ENCODE measurements at places on chromosomes 6 and 20.

GRCh38 chr6:3031857-3032640 is 32.4 kb downstream of the NQO2 start:
- no peak for DNase-seq

GRCh38 chr6:82205930-82206392 is 41.6 kb downstream of the IBTK start:
- no peak for DNase-seq

GRCh38 chr6:159645640-159646039 is 47.4 kb downstream of the SOD2 start:
- DNase-seq, result no peak

DNA sequence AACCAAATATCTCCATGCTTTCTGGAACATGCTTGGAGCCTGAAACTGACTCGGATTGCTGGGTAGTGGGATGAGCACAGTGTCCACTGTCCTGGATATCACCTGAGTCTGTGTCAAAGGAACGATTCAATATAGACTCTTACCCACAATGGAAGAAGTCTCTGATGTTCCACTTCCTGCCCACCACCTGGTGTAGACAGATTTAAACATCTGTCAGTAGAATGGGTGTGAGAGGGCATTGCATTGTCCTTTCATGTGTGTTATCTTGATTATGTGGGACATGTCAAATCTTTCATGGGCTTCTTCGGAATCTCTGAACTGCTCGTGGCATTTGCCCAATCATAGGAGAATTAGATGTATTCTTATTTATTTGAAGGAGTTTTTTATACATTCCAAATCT is 20.8 kb downstream of the ULBP3 start:
- no peak for DNase-seq

GRCh38 chr6:53112404-53112803 is 36.2 kb downstream of the GCM1 start:
- DNase-seq, result no peak

DNA sequence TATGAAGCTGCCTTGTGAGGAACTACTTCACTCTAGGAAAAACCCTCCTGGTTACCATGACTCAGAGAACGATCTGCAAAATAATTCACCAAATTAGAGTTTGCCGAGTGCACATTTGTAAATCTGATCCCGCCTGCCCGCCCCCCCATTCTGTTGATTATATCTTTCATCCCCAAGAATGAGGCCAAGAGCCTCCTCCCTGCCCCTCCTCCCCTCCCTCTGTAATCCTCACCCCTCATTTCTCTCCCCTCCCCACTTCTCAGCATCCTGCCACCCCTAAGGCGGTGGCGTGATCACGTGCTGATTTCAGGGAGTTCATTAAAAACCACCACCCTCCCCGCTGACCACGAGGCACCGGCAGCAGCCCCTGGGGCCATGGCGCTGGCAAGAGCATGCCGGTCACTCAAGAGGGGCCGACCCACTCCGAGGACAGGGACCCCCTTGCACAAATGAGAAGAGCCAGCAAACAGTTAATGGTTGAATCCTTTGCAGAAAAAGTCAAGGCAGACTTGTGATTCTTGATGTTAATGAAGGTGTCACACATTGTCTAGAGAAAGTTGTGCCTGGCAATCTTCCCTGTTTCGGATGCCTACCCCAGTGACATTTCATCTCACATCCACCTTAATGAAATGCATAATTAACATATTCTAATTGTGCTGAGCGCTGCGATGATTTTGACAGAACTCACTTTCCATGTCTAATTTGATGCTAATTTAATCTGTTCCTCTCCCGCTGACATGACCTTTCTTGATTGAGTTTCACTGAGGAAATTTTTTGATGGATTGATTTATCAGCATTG is 247.9 kb downstream of the ZNF217 start:
- no peak for DNase-seq

GRCh38 chr20:7996898-7997297 is 22.7 kb downstream of the TMX4 start:
- DNase-seq, result no peak

DNA sequence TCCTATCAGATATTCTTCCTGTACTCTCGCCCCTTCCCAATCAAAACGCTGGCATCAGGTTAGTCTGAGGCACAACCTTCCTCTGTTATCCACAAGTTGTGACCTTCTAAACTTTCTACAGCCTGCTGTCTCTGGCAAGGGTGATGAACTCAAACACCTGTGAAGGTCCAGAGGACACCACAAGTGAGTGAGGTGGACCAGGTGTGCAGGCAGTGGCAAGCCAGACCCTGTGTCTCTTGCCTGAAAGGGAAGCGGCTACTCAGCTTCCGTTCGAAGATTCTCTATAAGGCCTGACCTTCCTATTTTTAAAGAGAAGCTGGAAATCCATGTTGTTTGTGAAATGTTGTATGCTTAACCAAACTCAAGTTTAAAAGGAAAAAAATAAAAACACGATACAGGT is 36.8 kb downstream of the GCM1 start:
- no peak for DNase-seq

- DNase-seq, result no peak
These were observed 165.6 kb upstream of the PRSS16 start for GRCh38 chr6:27081931-27082330.

GRCh38 chr6:44514576-44515193 is 127.2 kb downstream of the CDC5L start:
- no peak for DNase-seq

GRCh38 chr6:116971959-116972358 is 94.9 kb downstream of the RFX6 start:
- DNase-seq, result no peak

- no peak for DNase-seq
These were observed 4.1 kb upstream of the DLL1 start for GRCh38 chr6:170294813-170295509.

GRCh38 chr6:18260448-18261106 is 3.8 kb downstream of the DEK start:
- no peak for DNase-seq

GRCh38 chr20:38424401-38424800 is 10.7 kb downstream of the SNHG17 start:
- no peak for DNase-seq

DNA sequence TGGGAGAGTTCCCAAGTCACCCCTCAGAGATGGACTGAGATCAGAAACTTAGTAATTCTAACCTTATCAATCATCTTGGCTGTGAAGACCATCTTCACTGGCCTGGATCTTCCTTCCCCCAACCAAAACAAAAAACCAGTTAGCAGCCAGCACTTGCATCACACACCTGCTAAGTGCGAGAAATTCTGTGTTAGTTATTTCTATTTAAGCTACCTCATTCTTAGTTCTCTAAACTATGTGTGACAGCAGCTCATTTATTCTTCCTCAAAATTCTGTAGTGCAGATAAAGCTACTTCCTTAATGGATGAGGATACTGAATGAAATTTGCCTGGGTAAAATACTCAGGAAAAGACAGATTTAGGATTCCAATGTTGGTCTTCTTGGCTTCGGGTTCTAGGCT is 18.2 kb upstream of the TAGAP start:
- no peak for DNase-seq

DNA sequence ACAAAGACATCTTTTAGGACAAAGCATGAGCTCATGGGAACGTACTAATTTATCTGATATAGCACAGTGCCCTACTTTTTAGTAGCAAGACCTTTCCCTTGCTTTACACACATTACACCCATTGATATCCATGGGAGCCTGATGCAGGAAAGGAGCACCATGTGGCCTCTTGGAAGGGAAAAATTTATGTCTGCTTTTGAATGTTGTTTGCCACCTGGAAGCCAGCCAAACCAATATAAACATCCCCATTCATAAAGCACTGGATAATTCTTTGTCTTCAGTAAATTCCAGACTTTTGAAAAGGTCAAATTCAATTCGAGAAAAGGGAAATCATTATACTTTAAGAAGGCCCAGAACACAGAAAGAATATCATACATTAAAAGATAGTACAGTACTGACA is 152.3 kb upstream of the BEND6 start:
- no peak for DNase-seq

DNA sequence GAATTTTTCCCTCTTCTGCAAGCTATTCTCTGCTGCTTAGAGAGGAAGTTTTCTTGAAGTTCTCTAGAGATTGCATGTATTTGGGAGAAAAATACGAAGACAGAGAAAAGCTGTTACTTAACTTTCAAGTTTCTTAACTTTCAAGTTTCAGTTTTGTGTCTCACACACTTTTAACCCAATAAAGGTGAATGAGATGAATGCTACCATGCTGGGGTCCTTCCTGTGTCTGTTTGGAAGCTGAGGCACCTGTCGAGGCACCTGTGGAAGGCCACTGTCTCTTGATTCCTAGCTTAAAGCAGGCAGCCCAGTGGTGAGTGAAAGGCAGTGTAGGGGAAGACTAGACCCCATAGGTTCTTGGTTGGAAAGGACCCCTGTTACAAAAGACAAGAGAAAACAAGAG is 372.8 kb upstream of the JARID2 start:
- no peak for DNase-seq

DNA sequence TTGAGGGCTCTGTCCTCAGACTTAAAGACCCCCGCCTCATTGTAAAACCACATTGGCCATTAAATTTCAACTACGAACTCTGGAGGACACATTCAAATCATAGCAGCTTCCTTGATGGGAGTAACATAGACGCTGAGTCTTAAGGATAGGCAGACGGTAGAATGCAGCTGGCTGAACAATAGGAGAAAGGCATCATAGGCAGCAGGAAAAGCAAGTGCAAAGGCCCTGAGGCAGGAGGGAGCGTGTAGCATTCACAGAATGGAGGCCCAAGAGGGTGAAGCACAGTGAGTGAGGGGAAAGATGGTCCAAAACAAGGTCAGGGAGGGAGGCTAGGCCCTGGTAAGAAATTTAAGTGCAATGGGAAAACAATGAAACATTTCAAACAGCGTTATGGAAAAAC is 8.6 kb upstream of the PFDN4 start:
- DNase-seq, result no peak

DNA sequence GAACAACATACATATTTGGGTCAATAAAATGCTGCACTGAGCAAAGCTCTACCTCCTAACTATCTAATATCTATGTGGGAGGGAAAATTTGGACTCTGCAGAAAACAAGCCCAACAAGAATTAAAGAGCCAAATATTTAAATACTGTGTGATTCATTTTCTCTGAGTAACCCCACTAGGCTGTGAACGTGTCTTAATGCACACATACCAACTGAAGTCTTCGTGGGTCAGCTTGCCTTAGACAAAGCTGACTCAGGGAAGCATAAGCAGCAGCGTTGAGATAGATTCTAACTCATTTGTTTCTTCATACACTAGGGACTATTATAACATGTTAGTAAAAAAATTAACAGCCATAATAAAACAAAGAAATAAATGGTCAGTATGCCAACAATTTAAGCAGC is 114.3 kb downstream of the GJA1 start:
- no peak for DNase-seq

DNA sequence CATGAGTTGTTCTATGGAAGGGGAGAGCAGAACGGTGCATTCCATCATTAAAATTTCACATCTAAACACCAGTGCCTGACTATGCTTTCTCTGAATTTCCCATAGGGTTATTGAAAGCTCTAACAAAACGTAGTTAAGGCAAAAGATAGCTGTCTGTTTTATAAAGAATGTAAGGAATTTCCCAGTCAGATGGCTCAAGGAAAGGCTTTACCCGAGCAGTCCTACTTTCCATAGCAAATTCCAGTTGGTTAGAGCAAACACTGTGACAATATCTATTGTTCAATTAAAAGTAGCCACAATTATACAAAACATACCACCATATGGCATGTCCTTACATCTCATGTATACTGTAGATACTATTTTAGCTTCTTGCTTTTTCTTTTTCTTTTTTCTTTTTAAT is 1059.5 kb upstream of the FLRT3 start:
- no peak for DNase-seq

DNA sequence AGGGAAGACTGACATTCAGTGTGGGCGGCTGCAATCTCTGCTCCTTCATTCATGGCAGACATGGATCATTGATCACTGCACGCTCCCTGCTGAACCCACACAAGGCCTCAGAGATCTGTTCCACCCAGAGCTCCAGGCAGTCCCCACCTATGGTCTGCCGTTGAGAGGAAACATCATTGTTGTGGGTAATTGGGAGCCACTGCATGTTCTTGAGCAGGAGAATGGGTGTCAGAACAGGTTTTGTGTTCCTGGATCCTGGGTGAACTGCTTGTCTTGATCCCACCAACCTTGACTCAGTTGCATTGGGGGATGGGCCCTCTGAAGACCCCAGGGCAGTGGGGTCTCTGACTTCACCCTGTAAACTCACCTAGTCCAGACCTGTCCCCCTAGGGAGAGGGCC is 23.1 kb upstream of the CCDC167 start:
- no peak for DNase-seq

GRCh38 chr6:66849843-66850242 is 1142.8 kb upstream of the EYS start:
- no peak for DNase-seq

GRCh38 chr20:36991703-36992102 is 40.2 kb upstream of the SAMHD1 start:
- DNase-seq, result no peak

Measured in effector memory CD8-positive, alpha-beta T cell (primary cell).